ENCODE measurements at places on chromosomes 2 and 18.

GRCh38 chr2:138444411-138444810 lies 57.2 kb upstream of the SPOPL start:
- no peak for DNase-seq

DNA sequence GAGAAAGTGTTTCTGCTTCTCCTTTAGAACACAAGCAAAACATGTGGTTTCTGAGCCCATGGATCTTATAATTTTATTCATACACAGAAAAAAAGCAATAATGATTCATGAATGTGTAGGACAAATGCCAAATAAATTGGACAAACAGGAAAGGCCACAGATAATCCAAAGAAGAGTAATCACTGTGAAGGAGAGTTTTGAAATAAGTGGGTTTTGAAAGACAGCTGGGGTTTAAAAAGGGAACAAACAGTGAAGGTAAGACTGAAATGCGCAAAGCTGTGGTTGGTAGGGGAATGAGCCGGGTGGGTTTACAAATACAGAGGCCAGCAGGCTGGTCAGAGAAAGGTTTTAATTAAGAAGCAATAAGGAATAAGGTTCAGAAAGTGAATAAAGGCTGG lies 50.0 kb upstream of the MBOAT2 start:
- DNase-seq, result no peak

DNA sequence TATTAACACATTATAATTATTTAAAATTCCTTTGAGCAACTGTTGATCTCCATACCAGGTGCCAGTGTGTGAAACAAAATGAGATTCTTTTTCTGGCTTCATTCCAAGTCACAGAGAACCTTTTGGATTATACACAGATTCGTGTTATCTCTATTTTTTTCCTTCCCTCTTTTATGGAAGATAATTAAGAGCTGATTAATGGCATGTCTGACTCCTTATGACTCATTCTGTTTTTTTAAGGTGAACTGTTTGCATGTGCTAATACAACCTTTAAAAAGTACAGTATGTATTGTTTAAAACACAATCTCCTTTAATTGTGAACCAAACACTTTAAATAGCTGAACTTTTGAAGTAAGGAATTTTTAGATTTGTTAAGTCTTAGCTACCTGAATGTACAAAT lies 39.3 kb downstream of the PELI1 start:
- DNase-seq, result no peak

DNA sequence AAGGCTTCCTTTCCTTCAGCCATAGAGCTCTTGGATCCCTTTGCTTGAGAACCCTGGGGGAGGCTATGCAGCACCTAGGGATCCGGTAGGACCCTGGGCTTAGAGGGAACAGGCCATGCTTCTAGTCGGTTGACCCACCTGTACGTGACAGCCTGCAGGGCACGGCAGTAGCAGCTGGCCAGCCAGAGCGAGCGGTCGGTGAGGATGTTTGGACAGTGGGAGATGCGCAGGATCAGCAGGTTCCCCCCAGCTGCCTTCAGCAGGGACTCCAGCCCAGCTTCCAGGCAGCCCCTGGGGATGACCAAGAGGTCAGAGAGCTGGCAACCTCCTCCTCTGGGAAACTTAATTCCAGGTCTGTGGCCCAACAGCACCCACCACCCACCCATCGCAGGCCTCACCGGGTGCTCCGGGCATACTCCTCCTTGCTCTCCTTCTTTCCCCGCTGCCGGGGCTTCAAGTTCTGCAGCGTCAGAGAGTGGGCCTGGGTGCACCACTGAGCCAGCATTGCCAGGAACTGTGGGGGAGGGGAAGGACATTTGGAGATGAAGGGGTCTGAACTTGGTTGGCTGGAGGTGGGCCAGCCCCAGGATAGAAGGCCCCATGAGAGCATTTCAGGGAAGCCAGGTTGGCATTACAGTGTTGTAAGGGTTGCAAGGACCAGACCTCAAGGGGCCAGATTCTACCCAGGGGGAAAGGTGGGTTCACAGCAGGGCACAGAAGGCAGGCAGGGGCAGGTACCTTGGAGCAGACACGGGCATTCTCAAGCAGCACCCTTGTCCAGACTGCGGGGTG lies 20.5 kb downstream of the FBXO41 start:
- DNase-seq, result no peak

DNA sequence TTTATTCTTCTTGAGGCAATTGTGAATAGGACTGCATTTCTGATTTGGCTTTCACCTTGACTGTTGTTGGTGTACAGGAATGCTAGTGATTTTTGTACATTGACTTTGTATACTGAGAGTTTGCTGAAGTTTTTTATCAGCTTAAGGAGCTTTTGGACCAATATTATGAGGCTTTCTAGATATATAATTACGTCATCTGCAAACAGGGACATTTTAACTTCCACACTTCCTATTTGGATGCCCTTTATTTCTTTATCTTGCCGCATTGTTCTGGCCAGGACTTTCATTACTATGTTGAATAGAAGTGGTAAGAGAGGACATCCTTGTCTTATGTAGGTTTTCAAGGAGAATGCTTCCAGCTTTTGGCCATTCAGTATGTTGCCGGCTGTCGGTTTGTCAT lies 425.4 kb upstream of the CHAC2 start:
- DNase-seq, result no peak

GRCh38 chr2:6924101-6924923 lies 7.1 kb downstream of the RNF144A start:
- DNase-seq, result no peak

- no peak for DNase-seq
These were observed 9.5 kb downstream of the HK2 start for GRCh38 chr2:74843433-74843832.

Data from common myeloid progenitor, CD34-positive (primary cell).